ENCODE measurements at places on chromosomes 1 and 21. TPM values are rescaled to one million over a fixed set of nuclear protein-coding genes. Genes with fewer than 3 reads are reported as not detected.

DNA sequence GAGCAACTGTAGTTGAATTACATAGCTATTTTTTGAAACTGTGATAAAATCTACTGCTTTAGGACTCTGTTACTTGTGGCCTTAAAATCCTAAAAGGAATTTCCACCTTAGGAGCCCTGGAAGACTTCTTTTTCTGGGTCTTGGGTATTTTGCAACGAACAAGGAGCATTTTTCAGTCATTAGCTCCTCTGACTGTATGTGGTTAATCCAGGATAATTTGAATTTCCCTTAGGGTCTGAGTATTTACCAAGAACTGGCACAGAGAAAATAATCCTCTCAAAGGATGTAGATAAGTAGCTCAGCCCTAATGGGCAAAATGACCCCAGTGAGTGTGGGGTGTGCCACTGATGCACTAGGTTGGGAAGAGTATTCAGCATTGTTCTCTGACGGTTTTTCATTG lies 170.4 kb downstream of the VAV3 start:
- no peak for DNase-seq

DNA sequence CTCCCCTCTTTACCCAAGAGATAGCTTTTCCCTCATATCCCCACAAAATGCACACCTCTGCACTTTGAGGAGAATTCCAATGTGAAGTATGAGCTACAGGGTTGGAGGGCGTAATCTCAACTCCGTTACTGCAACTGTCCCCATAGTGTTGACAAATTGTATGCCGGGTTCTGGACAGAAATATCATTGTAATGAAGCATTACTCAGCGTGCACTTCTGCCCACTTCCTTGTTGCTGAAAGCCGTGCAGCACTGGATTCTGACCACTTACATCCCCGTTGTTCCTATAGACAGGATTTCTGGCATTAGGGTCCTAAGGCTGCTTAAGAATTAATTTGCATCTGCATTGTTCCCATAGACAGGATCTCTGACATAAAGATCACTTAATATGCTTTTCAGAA lies 205.6 kb downstream of the RHOU start:
- DNase-seq, result no peak

- peak; percentile 1 for DNase-seq
These were observed 522.9 kb downstream of the LRRIQ3 start for GRCh38 chr1:73674945-73675561.

DNA sequence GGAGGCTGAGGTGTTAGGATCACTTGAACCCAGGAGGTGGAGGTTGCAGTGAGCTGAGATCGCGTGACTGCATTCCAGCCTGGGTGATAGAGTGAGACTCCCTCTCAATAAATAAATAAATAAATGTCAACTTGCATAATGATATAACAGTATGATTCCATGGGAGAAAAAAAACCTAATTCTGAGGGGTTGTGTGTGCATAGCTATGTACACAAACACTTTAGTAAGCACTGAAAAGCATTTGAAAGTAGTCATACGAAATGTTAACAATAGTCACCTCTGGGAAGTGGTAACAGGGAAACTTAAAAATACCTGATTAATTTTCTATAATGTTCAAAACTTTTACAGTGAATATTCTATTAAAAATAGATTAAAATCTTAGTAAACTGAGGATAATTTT lies 43.2 kb downstream of the ANKRD13C start:
- DNase-seq, result no peak

- no peak for DNase-seq
These were observed 36.9 kb upstream of the CD2 start for GRCh38 chr1:116717318-116717717.

GRCh38 chr1:100152271-100152670 lies 19.3 kb downstream of the TRMT13 start:
- DNase-seq, result no peak

DNA sequence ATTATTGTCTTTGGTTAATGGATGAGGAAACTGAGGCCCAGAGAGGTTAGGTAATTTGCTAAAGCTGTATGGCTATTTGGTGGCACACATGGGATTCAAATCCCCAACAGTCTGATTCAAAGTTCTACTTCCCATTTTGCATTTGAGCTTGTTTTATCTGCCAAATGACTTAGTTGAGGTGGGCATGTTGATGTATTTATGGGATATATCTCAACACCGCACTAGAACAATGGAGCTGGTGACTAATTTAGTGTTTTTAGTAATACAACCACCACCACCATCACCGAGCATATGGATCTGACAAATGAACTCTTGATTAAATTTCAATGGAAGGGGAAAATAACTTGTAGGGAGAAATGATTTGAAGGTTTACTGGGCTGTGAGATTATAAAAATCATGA lies 26.8 kb downstream of the THEM4 start:
- DNase-seq, result no peak

GRCh38 chr21:35350965-35351364 lies 301.9 kb upstream of the RUNX1 start:
- no peak for DNase-seq

DNA sequence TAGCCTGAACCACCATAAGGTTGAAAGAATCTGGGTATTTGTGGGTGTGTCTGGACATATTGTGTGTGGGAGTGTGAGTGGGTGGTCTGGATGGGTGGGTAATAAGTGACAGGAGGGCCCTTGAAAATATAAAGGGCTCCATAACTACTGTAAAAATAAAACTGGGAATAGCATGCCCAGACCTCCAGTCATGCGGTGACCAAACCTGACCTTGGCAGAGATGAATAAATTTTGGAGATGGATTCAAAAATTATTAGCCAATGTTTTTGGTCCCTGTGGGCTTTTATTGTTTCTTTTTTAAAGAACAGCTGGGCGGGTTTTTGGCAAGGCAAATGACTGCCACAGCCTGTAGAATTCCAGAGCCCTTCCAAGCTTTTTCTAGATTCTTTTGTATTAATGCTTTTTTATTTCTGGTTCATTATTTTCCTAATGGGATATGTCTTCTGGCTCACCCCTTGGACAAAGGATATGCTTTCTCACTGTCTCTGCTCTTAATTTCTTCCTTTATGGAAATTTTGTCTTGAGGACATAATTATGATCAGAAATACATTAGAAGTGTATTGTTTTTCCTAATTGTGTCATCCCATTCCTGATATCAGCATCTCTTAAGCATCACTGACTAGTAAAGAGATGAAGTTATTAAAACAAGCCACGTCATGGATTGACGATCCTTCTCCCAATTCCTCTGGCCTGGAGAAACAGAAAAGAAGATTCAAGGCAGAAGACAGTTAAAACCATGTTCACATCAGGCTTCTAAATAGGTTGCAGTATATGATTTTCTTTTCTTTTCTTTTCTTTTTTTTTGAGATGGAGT lies 69.5 kb downstream of the NTMT2 start:
- DNase-seq, result no peak

- no peak for DNase-seq
These were observed 35.4 kb downstream of the MIA3 start for GRCh38 chr1:222653178-222653827.

DNA sequence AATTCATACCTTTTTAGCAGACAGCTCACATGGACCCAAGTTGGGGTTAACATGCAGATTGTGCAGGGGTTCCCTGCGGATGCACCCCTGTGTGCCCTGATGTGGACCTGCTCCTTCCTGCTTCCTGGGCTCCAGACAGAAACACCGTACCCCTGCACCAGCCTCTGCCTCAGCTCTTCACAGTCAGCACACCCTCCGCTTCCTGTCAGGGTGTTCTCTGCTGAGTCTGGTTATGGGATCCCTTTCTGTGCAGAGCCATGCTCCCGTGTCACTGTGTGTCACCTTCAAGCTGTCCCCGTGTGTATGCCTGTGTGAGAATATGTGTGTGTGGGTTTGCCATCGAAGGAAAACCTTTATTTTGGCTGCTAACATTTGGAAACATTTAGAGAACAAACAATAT lies 48.7 kb upstream of the KCNJ15 start:
- DNase-seq, result no peak

- DNase-seq, result no peak
These were observed 6.5 kb upstream of the C1QA start for GRCh38 chr1:22629886-22630285.

- no peak for DNase-seq
These were observed 3.9 kb upstream of the DBT start for GRCh38 chr1:100253552-100253951.

DNA sequence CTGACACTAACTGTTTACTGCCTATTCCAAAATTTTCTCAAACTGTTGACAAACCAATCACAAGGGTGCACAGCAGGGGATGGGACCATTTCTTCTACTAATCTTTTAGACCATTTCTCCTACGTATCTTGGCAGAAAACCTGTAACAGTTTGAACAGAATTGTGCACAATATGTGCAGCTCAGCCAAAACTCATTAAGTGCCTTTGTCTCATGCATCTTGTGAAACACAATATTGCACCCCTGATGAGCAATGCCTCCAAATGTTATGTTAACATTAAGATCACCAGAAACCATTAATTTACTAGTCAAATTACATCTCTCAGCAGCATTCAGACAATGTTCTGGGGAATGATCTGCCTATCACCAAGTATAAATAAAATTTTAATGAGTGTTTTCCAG lies 247.5 kb downstream of the NRIP1 start:
- DNase-seq, result no peak

GRCh38 chr1:27380224-27380623 lies 2.9 kb downstream of the CD164L2 start:
- no peak for DNase-seq

- DNase-seq, result no peak
These were observed 4.7 kb downstream of the ELF3 start for GRCh38 chr1:202014915-202015661.

DNA sequence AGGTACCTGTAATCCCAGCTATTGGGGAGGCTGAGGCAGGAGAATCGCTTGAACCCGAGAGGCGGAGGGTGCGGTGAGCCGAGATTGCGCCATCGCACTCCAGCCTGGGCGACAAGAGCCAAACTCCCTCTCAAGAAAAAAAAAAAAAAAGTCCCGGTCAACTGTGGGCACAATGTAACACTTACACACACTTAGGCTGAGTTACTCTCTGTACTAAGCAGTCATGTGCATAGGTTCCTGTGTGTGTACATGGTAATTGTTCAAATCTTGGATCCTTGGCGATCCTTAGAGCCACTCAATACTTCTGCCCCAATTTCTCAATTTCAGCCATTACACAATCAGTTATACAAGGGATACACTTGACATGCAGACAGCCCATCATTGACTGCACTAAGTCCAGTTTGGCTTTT lies 11.6 kb downstream of the SDCCAG8 start:
- no peak for DNase-seq

GRCh38 chr1:151292207-151293030 lies 10.3 kb downstream of the ZNF687 start:
- no peak for DNase-seq

GRCh38 chr1:117959364-117959763 lies 29.8 kb downstream of the WDR3 start:
- DNase-seq, result no peak

DNA sequence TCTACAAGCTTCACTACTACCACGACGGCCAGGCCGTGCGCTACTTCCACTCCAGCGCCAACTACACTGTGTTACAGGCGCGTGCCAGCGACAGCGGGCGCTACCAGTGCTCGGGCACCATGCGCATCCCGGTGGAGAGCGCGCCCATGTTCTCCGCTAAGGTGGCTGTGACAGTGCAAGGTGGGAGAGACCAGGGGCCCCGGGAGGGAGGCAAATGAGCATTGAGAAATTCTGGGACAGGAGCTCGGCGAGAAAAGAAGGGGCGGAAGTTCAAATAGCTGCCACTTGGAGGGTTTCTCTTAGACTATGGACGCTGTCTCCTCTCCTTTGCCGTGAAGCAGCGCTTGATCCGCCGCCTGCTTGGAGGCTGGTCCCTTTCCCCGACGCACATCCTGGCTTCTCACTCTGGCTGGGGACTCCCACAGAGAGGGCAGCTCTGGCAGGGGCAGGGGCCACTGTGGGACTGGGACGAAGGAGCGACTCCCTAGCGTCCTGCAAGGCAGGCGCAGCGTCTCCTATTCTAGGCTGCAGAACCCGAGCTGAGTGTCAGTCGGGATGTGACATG lies 4.6 kb downstream of the FCRLB start:
- peak; percentile 60 for DNase-seq

DNA sequence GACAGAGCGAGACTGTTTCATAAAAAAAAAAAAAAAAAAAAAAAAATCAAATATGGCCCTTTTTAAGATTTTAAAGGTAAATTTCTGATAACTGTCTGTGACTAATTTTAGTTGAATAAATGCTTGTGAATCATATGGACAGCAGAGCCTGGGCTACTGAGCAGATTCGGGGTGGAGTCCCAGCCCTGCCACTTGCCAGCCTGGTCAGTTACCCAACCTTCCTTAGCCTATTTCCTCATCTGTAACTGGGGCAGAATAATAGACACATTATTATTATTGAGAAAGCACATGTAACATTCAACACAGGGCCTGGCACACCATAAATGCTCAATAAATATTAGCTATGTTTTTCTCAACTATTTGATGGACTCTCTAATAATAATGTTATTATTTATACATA lies 11.2 kb upstream of the H3-3A start:
- DNase-seq, result no peak

DNA sequence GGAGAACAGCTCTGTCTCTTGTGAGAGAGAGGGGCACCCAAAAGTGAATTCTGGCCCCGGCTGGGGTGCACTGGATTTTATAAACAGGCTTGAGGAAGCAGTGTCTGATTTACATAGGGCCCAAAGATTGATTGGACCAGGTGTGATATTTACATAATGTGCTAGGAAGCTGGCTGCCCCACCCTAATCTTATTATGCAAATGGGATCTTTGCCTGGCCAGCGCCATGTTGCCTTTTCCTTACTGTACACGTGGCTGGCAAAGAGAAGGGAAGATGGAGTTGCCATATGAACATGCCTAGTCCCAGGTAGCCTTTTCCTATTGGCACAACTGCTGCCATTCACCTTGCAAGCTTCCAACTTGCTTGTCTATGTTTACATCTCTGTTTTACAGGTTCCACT lies 29.0 kb upstream of the CFHR4 start:
- no peak for DNase-seq

GRCh38 chr1:43532716-43533115 lies 2.0 kb downstream of the PTPRF start:
- DNase-seq, result no peak

DNA sequence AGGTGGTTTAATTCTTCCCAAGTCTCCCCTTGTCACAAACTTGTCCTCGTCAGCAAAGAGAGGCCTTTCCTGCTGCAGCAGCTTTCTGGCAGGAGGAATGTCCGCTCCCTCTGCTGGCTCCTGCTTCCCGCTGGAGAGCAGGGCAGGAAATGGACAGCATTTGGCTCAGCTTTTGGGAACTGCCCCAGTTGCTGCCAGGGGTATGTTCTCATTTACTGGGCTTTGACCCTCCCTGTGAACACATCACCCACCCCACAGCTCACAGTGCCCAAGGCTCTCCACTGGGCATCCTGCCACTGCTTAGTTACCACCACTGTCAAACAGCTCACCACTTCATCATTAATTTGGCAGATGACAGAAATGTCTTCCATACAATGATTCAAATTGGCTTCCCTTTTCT lies 75.4 kb downstream of the MRPL37 start:
- DNase-seq, result no peak

Gene TMEM240
- 1.1 TPM for polyA plus RNA-seq

Gene BTG2
- polyA plus RNA-seq, result 8.0 TPM

Gene F13B
- 0.33 TPM for polyA plus RNA-seq

Gene HCN3
- 5.3 TPM for polyA plus RNA-seq

Gene OR2L13
- polyA plus RNA-seq, result not detected

Gene SRP9
- polyA plus RNA-seq, result 356 TPM

Gene SLC30A7
- polyA plus RNA-seq, result 4.3 TPM

Gene CACNA1S
- polyA plus RNA-seq, result not detected

Gene VHLL
- polyA plus RNA-seq, result not detected

Gene RHEX
- not detected for polyA plus RNA-seq

Gene B4GALT2
- polyA plus RNA-seq, result 35.8 TPM

Gene CHI3L1
- polyA plus RNA-seq, result not detected

Gene RGS13
- not detected for polyA plus RNA-seq

Gene ACKR1
- polyA plus RNA-seq, result not detected

Gene CELA2A
- not detected for polyA plus RNA-seq

Gene ANKRD34A
- polyA plus RNA-seq, result 0.25 TPM

Gene SSR2
- 261 TPM for polyA plus RNA-seq

Gene PCSK9
- polyA plus RNA-seq, result 2.7 TPM

Data from A549 (cell line).